ENCODE measurements at places on chromosomes 13 and 19.

DNA sequence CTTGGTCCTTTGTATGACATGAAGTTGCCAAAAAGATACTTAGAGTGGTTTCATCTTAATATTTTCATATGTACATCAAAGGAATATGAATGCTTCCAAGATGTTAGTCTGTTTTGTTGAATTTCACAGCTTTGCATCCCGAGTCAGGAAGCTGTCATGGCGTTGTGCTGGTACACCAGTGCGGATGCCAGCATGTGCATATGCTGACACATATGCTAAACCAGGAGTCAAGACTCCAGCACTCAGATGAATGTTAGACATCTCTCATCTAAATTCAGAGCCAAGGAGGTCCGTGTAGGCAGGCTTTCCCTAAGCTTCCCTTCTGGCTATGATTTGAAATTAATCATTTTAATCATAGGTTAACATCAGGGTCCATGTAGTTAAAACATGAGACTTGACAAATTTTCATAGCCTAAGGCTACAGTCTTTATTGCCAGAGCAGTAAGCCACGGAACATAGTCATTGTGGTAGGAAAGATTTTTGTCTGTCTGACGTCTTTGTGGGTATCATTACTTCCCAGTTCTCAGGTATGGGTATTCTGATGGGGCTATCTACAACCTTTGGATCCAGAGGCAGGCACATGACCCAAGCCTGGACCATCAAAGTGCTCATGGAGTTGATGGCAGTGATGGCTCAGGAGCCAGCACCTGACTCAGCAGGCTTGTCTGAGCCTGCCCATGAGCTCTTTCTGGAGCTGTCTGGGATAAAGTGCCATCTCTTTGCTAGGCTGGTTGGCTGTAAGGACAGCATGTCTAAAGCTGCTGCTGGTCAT lies 246.1 kb downstream of the KCNRG start:
- DNase-seq: no peak

DNA sequence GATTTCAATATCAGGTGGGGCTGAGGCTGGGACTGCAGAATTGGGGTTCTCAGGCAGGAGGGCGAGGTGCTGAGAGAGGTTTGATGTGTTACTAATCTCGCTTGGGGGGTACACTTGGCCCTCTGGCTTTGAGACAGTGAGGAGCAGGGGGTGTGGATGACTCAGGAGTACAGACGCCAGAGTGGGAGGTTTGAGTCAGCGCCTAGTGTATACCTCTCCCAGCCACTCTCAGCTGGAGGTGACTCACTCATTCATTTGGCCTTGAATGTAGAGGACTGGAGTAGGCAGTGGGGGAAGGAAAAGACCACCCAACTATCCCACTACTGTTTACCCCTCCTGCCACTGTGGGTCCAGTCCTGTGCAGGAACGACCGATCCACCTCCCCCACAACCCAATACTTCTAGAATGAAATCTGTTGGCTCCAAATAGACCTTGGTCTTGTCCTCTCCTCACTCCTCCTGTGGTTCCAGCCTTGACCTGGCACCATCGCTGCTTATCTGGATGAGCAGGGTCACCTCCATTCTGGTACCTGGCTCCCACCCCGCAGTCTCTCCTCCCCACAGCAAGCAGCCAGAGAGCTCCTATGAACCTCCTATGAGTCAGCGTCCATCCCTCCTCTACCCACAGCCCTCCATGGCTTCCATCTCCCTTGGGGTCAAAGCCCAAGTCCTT lies 20.1 kb upstream of the ZNRF4 start:
- no peak for DNase-seq

DNA sequence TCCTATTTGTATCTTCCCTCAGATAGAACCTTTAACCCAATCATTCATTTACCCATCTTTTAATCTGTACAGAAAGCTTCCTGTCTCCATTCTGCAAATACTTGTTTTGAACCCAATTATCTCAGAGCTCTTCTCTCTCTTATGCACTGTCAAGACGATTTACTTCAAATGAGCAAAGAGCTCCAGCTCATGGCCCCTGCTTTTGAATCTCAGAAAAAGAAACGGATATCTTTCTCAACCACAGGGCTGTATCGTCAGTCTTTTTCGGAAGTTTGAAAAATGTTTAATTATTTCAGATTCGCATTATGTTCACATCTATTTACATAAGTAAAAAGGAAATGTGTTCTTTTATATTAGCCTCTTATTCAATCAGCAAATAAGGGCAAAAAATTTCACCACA lies 322.7 kb upstream of the NBEA start:
- no peak for DNase-seq

DNA sequence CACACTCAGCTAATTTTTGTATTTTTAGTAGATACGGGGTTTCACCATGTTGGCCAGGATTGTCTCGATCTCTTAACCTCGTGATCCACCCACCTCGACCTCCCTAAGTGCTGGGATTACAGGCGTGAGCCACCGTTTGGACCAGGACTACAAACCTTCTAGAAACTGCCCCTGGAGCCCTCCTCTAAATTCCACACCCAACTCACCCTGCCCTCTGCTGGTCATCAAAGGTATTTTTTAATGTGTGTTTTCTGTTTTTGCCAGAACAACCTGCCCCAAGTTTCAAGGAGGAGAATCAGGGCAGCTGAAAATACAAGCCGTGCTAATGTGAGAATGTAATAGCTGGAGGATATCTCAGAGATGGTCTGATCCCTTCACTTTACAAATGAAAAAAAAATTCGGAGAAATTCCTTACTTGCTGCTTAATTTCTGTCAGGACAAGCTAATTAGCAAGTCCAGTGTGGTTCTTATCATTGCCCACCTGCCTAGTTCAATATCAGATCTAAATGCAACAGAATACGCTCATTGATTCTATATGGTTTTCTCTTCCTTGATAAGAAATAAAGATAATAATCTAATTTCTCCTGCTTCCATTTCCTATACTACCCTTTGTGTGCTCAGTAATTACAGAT lies 4.1 kb downstream of the ATP8A2 start:
- peak; percentile 48 for DNase-seq

DNA sequence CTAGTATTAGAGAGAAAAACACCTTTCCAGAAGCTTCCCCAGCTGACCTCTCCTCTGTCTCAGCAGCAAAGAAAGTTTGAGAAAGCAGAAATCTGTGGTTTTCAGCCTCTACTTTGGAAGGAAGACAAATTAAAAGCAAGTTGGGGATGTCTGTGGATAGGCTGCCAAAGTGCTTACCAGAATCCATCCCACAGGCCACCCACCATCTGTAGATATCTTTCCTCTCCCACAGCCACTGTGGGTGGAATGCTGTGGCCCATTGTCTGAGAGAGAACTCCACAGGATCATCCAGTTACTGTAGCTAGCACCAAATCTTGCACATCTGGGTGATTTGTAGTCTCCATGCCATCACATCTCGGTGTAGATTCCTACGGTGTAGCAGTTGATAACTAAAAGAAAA lies 133.5 kb downstream of the DNAJC15 start:
- DNase-seq: no peak

DNA sequence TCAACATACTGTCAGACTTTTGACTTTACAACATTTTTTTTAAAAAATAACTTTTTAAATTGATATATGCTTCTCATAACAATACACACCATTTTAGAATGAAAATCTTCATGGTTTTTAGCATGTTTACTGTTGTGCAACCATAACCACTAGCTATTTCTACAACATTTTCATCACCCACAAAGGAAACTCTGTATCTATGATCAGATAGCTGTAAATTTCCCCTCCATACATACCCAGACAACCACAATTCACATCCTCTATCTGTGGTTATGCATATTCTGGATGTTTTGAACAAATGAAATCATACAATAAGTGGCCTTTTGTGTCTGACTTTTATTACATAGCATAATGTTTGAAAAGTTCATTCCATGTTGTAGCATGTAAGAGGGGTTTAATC lies 1666.0 kb downstream of the EFNB2 start:
- DNase-seq: no peak

DNA sequence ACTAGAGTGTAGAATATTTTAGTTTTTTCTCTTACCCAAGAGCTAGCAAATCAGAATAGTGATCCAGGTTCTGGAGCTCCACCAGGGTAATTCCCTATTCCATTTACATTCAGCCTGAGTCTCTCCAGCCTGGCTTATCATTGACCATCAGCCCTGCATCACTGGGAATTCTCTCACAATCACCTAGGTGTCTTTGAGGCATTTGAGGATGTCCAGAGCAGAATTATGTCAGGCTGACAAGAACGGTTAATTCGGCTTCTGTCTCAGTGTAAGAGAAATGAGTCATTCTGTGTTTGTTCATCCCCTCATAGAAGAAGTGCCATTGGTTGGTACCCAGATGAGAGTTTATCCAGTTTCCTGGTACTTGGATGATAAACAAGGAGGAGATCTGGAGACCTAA lies 180.5 kb downstream of the ZNF737 start:
- DNase-seq: no peak

GRCh38 chr19:54523403-54523802 lies 20.8 kb downstream of the LAIR2 start:
- DNase-seq: no peak

DNA sequence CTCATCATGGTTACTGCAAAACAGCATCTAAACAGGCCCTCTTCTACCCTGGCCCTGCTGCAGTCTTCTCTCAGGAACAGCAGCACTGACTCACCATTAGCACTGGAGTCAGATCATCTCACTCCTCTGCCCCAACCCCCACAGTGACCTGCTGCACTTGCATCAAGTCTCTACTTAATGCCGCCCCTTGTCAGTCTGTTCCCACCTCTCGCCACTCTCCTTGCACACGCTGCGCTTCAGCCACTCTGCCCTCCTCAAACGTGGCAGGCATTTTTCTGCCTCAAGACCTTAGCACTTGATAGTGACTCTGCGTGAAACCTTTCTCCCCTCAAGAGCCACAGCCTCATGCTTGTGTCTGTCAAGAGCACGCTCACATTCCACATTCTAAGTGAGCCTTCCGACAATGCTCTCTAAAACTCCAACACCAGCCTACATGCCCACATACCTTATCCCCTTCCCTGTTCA lies 22.1 kb downstream of the MIPEP start:
- no peak for DNase-seq

DNA sequence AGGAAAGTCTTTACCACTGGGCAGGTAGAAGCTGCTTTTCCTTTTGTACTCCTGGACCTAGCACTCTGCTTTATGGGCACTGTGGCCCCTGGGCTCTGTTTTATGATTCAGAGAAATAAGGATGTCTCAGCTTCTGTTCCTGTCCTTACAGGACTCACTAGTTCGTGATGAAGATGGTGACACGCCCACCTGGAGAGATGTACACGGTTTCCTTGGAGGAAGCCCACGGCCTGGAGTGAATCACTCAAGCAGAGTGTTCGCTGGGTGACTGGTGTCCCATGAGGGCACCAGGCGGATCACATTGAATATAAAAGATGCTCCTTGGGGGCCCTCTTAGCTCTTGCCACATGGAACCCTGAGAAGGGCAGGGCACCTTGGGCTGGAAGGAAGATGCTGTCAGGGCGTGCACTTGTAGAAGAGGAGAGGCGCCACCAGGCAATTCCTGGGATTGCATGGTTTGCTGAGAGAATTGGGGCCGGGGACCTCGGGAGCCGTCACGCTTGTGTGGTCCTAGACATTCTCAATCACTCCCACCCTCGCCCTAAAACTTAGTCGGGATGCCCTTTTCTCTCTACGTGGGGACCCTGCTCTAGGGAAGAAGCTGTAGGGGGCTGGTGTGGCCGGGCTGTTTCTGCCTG lies 202.6 kb downstream of the TSHZ3 start:
- no peak for DNase-seq

DNA sequence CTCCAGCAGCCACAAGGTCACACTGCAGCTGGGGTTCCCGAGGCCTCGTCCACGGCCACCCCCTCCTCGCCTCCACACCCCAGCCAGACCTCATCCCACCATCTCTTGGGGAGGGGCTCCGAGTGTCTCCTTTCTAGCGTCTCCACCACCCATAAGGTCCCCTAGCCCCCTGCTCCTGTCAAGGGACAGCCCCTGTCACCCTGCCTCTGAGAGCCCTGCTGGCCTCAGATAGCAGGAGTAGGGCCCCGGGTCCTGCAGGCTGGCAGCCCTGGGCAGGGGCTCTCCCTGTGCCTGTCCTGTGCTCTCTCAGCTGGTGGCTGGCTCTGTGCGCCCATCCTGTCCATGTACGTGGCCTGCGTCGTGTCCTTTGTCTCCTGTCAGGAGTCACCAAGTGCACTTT lies 17.0 kb downstream of the COMP start:
- DNase-seq: no peak

DNA sequence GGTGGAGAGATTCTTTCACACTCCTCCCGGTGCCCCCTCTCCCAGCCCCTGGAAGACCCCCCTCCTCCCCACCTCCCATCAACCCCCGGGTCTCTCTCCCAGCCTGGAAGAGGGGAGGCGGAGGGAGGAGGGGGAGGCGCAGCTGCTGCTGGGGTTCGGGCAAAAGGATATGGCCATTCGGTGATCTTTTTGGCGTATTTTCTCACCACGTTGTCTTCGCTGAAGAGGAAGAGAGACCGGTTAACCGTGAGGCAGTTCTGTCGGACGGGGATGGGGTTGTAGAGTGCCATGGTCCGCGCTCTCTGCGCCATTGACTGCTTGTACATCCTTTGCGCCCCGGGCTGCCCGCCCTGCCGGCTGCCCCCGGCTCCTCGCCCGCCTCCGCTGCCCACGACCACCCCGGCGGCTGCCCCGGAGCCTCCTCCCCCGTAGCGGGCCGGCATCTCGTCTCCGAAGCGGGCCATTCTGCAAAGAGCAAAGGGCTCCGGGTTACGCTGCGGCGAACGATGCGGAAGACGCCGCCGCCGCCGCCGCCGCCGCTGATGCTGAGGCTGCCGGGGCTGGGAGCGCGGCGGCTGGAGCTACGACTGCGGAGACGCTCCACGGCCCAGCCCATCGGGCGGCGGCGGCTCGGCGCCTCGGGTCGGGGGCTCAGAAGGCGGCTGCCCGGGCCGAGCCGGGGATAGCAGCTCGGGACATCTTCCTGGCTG lies 363 bp downstream of the CACNA1A start:
- DNase-seq: no peak

GRCh38 chr13:73340069-73340468 lies 281.3 kb downstream of the KLF5 start:
- no peak for DNase-seq

- DNase-seq: no peak
These were observed 163.5 kb upstream of the TUBA3C start for GRCh38 chr13:19345158-19345557.

DNA sequence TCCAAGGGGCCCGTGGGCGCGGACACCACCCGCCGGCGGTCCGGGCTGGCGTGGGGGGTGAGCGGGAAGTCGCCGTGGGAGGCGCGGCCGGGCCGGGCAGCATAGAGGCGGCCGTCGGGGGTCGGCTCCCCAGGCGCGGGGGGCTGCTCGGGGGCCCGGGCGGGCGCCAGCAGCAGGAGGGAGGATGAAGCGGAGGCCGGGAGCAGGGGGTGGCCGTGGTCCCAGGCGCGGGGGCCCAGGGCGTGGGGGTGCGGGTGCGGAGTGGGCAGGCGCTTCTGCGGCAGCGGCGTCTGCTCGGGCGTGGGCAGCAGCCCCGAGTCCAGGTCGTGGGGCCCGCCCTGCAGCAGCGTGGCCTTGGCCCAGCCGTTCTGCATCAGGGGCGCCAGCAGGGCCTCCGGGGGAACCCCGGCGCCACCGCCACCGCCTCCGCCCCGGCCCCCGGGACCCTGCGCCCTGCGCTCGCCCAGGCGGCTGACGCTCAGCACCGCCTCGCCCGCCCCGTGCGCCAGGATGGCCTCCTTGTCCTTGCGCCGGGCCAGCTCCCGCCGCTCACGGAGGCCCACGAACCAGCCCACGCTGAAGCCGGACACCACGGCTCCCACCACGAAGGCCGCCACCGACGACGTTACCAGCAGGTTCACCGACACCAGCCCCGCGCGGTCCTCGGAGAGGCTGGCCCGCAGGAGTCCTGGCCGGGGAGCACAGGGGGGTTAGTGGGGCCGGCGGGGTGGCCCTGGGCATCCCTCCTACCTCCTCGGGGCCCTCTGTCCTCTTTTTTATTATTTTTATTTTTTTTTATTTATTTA lies 4.2 kb upstream of the LRG1 start:
- DNase-seq: no peak
